ENCODE measurements at places on chromosomes 7 and 10.

GRCh38 chr10:22268503-22268902 lies 47.7 kb upstream of the COMMD3 start:
- DNase-seq = no peak
- peaks cover 4% of the 10 kb centered on the region for H3K4me1 ChIP-seq
- H3K4me3 ChIP-seq = no peak overlapping the region
- H3K27ac ChIP-seq = no peak overlapping the region
- H3K36me3 ChIP-seq = no peaks in the 10 kb centered on the region
- H3K27me3 ChIP-seq = peaks cover 35% of the 10 kb centered on the region

DNA sequence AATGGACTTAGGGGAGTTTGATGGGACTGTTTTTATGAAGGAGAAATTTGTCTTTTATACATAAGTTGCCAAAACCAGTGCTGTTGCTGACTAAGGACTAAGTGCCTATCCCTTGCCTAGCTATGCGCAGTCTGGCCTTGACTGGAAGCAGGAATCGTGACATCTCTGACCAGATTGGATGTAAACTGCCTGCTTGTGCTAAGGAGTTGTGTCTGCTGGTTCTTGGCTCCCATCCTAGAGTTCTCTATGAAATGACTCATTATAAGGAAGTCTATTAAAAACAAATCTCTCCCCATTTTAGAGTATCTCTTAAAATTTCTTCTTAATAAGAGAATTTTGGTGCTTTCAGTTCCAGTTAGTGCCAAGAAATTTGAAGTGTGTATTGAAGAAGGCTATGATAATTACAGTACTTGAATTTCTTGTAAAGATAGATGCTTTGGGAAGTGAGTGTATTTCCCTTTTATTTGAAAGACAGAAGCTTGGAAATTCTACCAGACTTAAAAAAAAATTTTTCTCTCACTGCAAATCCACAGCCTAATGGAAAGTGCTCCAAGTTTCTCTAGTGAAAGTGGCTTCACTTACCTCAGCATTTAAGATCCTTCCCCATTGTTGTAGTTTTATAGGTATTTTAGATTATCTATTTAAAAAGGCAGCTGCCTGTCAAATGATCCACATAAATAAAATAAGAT lies 77.6 kb downstream of the BICC1 start:
- no peak overlapping the region for H3K4me3 ChIP-seq
- no peak for DNase-seq
- no peak overlapping the region for H3K27ac ChIP-seq
- peaks cover 40% of the 10 kb centered on the region for H3K27me3 ChIP-seq
- H3K36me3 ChIP-seq = no peaks in the 10 kb centered on the region
- no peaks in the 10 kb centered on the region for H3K4me1 ChIP-seq

DNA sequence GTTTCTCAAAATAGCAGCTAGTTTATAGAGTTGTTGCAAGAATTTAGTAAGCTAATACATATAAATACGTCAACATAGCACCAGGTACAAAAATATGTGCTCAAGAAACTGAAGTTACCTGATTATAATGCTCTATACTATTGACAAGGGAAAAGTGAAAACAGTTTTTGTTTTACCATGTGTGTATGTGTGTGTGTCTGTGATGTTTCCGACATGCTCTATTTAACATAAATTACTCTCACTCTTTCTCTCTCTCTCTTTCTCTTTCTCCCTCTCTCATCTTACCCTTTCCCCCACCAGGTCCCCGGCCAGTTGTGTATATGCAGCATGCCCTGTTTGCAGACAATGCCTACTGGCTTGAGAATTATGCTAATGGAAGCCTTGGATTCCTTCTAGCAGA lies 4.3 kb downstream of the LIPN start:
- peaks cover 13% of the 10 kb centered on the region for H3K27me3 ChIP-seq
- H3K36me3 ChIP-seq = no peaks in the 10 kb centered on the region
- peaks cover 4% of the 10 kb centered on the region for H3K4me1 ChIP-seq
- no peak for DNase-seq

- peaks cover 2% of the 10 kb centered on the region for H3K4me1 ChIP-seq
- H3K27ac ChIP-seq = no peak overlapping the region
- no peak overlapping the region for H3K4me3 ChIP-seq
- no peaks in the 10 kb centered on the region for H3K27me3 ChIP-seq
- DNase-seq = no peak
Measured at GRCh38 chr7:144671429-144671828, 164.4 kb downstream of the TPK1 start.
